ENCODE measurements at places on chromosomes 12 and 14. TPM values are rescaled to one million over a fixed set of nuclear protein-coding genes. Genes with fewer than 3 reads are reported as not detected.

PTGER2 gene
- total RNA-seq, result 4.8 TPM

TGFB3 gene
- 11.8 TPM for total RNA-seq

TMEM63C gene
- total RNA-seq, result 0.89 TPM

GDF3 gene
- total RNA-seq, result not detected

HHIPL1 gene
- not detected for total RNA-seq

LRRIQ1 gene
- not detected for total RNA-seq

DNA sequence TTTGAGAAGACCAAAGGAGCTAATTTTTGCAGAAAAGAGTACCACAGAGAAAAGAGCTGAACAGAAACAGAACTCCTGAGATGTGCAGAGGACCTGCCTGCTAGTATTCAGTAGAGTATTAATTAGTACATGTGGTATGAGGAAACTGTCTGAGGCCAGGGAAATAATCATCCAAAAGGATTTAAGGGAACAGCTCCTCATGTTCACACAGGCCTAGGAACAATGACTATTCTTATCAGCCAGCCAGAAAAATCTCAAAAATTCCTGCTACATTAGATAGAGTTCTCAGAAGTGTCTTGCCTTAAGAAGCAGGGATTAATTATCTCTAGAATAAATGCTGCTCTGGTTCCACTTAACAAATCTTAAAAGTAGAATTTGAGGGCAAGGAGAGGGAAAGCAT lies 36.4 kb downstream of the PKP2 start:
- DNase-seq, result no peak
- H3K36me3 ChIP-seq, result no peaks in the 10 kb centered on the region
- H3K4me3 ChIP-seq, result no peak overlapping the region
- H3K27me3 ChIP-seq, result no peaks in the 10 kb centered on the region

DNA sequence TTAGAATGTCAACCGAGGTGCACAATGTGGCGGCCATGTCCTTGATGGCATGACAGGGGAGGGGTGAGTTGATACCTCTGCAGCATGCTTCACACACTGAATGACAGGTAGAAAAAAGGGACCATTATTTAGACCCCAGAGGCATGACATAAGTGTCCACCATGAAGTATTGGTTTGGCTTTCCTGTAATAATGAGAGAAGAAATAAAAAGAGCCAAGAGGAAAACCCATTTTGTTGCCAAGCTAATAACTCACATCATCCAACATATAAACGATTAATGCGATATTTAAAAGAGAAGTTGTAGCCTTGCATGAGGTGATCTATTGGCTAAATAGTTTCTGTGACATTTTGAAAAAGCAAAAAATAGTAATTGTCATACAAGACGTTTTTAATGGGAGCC lies 343.4 kb downstream of the LRIG3 start:
- H3K36me3 ChIP-seq, result no peaks in the 10 kb centered on the region
- no peak for DNase-seq
- H3K4me3 ChIP-seq, result no peak overlapping the region
- no peaks in the 10 kb centered on the region for H3K27me3 ChIP-seq

DNA sequence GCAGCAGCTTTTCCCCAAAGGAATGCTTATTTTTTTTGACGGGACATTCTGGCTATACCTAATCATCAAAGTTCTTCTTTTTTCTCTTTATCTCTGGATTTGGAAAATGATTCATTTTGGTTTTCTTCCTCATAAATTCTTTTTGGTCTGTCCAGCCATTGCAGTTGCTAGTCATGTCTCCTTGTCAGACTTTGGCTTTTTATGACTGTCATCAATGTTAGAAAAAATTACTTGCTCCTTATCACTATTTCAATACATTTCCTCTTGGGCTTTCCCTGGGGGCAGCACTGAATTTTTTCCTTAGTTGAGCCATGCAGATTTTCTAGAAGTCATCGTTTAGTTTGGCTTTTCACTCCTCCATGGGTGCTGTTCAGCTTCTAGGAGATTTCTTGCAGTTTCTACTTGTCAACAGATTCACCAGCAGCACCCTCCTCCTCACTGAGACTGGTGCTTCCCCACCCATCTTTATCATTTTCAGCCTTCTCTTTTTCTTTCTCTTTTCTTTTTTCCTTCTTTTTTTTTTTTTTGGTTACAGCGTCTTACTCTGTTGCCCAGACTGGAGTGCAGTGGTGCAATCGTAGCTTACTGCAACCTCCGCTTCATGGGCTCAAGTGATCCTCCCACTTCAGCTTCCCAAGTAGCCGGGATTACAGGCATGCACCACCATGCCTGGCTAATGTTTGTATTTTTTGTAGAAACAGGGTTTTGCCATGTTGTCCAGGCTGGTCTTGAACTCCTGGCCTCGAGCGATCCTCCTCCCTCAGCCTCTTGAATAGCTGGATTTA lies 5.2 kb downstream of the ADIPOR2 start:
- DNase-seq, result no peak
- peaks cover 23% of the 10 kb centered on the region for H3K4me1 ChIP-seq
- no peaks in the 10 kb centered on the region for H3K36me3 ChIP-seq
- H3K27me3 ChIP-seq, result no peaks in the 10 kb centered on the region
- H3K4me3 ChIP-seq, result no peak overlapping the region

- H3K36me3 ChIP-seq, result no peaks in the 10 kb centered on the region
- DNase-seq, result no peak
- H3K4me3 ChIP-seq, result no peak overlapping the region
- H3K4me1 ChIP-seq, result no peaks in the 10 kb centered on the region
- peaks cover 4% of the 10 kb centered on the region for H3K27me3 ChIP-seq
Measured at GRCh38 chr12:69102856-69103255, 136.5 kb upstream of the CPSF6 start.

DNA sequence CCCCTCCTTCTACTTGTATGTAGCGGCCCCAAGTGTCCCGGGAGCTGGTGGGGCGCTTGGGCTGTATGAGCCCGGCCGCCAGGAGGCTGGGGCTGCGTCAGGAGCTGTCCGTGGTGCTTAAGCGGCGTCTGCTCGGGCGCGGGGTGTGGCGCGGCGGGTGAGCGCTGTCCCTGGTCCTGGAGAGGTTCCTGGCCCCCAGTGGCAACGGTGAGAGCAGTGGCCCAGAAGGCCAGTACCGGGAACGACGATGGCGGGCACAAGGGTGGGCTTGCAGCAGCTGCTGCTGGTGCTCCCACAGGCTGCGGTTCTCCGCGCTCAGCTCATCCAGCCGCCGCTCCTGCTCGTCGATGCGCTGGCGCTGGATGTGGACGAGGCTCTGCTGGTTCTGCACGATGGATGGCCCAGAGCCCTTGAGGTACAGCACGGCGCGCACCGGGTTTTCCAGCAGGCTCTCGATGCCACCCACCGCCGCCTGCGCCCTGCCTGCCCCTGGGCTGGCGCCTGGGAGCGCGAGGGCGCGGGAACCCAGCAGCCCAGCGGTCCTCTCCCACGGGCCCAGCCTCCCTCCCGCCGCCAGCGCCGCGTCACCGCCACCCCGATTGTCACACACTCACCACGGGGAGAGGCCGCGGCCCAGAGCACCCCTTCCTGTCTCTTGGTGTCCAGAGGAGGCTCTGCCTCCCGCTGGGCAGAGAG lies 41.9 kb upstream of the FKBP4 start:
- no peak overlapping the region for H3K4me3 ChIP-seq
- peaks cover 5% of the 10 kb centered on the region for H3K4me1 ChIP-seq
- peaks cover 13% of the 10 kb centered on the region for H3K27me3 ChIP-seq
- H3K27ac ChIP-seq, result no peak overlapping the region

DNA sequence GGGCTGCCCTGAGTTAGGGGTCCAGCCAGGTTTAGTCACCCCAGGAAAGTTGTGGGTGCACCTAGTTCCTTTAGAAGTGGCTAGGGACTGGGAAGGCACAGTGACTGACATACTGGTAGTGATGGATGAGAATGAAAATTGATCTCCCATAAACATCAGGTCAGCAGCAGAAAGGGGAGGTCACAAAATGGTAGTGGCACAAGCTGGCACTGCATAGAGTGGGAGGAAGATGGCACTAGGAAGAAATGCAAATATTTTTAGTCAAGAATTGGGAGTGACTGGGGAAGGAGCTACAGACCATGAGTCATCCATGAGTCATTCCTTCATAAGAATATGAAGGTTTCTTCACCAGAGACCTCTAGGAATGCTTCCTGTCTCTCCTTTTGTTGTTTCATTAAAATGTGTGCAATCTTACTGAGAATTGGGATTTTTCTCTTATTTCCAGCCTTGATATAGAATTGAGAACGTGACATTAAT lies 198.3 kb upstream of the AMIGO2 start:
- no peak overlapping the region for H3K4me3 ChIP-seq
- DNase-seq, result no peak
- H3K27ac ChIP-seq, result peak overlapping the region; percentile 72
- no peaks in the 10 kb centered on the region for H3K36me3 ChIP-seq

DNA sequence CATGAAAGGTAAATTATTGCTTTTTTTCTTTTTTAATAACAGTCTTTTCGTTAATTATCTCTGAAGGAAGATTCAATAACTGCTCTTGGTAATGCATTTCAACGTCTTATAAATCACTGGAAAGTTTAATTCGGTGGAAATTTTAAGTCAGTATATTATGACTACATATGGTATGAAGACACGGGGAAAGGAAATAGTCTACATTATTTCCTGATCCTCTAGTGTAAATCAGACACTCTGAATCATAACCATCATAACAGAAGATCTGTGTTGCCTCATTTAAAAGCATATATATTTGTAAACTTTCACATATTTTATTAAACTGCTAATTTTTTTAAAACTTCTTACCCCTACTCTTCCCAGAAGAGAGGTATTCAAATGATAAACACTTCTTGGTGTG lies 53.7 kb downstream of the EFCAB11 start:
- no peaks in the 10 kb centered on the region for H3K27me3 ChIP-seq
- no peaks in the 10 kb centered on the region for H3K36me3 ChIP-seq
- H3K4me1 ChIP-seq, result no peaks in the 10 kb centered on the region
- H3K27ac ChIP-seq, result no peak overlapping the region

GRCh38 chr14:26282578-26282977 lies 315.3 kb downstream of the NOVA1 start:
- H3K27me3 ChIP-seq, result no peaks in the 10 kb centered on the region
- no peak overlapping the region for H3K27ac ChIP-seq
- no peak overlapping the region for H3K4me3 ChIP-seq
- DNase-seq, result no peak
- H3K36me3 ChIP-seq, result no peaks in the 10 kb centered on the region

DNA sequence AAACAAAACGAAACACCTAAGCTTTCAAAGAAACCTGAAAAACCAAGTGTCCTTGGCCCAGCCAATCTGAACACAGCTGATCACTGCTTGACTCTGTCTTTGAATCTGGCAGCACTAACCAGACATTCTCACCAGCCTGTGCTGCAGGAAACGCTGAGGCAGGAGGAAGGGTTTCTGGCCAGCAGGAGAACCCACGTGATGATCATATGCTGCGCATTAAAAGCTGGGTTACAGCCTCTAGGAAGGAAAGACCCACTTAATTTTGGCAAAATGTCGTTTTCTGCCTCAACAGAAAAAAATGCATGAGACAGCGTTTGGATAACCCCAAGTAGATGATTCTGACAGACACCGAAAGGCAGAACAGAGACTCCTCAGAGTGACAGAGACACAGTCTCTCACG lies 9.8 kb downstream of the APPL2 start:
- H3K27ac ChIP-seq, result no peak overlapping the region
- H3K4me3 ChIP-seq, result no peak overlapping the region
- H3K36me3 ChIP-seq, result peaks cover 72% of the 10 kb centered on the region
- DNase-seq, result no peak
- peaks cover 5% of the 10 kb centered on the region for H3K4me1 ChIP-seq

DNA sequence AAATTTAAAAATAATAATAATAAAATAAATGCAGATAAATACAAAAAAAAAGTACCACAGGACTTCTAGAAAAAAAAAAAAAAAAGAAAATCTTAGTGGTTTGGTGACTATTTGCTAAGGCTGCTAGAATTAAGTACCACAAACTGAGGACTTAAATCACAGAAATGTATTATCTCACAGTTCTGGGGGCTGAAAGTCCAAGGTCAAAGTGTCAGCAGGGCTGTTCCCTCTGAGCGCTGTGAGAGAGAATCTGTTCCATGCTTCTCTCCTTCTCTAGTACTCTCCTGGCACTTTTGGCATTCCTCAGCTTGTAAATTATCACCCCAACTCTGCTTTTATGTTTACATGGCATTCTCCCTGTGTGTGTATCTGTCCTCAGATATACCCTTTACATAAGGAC lies 101.2 kb downstream of the IPO8 start:
- no peaks in the 10 kb centered on the region for H3K36me3 ChIP-seq
- no peak overlapping the region for H3K4me3 ChIP-seq
- no peaks in the 10 kb centered on the region for H3K4me1 ChIP-seq
- DNase-seq, result no peak

DNA sequence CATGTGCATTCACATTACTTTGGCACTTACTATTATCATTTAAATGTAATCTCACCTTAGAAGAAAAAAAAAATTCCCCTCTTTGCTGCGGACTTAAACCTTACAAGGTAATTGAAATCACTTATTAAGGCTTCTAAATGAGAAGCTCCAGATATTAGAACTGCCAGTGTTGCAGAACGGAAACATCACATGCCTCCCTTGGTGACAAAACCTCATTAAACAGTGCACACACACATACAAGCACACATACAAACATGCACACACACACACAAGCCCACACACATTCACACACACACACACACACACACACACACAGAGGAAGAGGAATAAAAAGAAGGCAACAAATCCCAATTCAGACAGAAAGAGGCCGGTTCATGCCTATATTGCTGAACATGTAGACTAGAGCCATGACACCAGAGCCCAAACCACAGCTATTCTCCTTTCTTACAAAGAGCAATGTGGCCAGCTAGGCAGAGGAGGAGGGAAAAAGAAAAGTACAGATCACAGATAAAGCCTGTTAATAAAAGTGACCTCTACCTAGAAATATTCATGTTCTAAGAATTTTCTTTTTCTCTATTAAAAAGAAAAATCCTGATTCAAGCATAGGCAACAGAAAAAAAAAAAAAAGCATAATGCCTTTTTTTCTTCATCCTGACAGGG lies 405.2 kb upstream of the FLRT2 start:
- no peak overlapping the region for H3K27ac ChIP-seq
- H3K27me3 ChIP-seq, result no peaks in the 10 kb centered on the region
- no peak overlapping the region for H3K4me3 ChIP-seq
- no peak for DNase-seq
- H3K4me1 ChIP-seq, result no peaks in the 10 kb centered on the region

- no peaks in the 10 kb centered on the region for H3K4me1 ChIP-seq
- H3K27me3 ChIP-seq, result peaks cover 4% of the 10 kb centered on the region
- DNase-seq, result no peak
- H3K27ac ChIP-seq, result no peak overlapping the region
- no peak overlapping the region for H3K4me3 ChIP-seq
Measured at GRCh38 chr14:24741871-24742270, 107.9 kb upstream of the GZMB start.

DNA sequence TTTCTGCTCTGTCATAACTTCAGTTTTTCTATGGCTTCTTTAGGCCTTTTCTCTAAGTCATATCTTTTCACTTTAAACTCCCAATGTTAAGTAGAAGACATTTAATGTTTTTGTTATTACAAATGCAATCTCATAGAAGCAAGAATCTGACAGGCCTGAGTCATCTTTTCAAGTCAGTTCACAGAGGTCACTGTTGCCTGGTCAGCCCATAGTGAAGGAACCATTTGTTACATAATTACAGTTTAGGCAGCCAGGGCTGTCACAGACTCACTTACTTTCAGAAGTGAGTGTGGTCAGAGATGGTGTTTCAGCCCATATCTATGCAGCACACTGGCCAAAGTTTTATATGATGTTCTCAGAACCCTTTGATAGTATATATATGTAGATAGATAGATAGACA lies 46.5 kb downstream of the CCER1 start:
- H3K4me1 ChIP-seq, result no peaks in the 10 kb centered on the region
- peaks cover 4% of the 10 kb centered on the region for H3K27me3 ChIP-seq
- no peak overlapping the region for H3K4me3 ChIP-seq
- H3K36me3 ChIP-seq, result no peaks in the 10 kb centered on the region
- no peak overlapping the region for H3K27ac ChIP-seq

Data from CD4-positive, alpha-beta T cell (primary cell).